Occipital lobe (tissue), 3 donors: ENCODE measurements at places on chromosomes 3 and 15.

GRCh38 chr3:125679258-125679657 lies 84.0 kb upstream of the OSBPL11 start:
- no peak for DNase-seq

- DNase-seq, result no peak
Observed at GRCh38 chr3:194364652-194365434, 4.7 kb downstream of the LRRC15 start.

DNA sequence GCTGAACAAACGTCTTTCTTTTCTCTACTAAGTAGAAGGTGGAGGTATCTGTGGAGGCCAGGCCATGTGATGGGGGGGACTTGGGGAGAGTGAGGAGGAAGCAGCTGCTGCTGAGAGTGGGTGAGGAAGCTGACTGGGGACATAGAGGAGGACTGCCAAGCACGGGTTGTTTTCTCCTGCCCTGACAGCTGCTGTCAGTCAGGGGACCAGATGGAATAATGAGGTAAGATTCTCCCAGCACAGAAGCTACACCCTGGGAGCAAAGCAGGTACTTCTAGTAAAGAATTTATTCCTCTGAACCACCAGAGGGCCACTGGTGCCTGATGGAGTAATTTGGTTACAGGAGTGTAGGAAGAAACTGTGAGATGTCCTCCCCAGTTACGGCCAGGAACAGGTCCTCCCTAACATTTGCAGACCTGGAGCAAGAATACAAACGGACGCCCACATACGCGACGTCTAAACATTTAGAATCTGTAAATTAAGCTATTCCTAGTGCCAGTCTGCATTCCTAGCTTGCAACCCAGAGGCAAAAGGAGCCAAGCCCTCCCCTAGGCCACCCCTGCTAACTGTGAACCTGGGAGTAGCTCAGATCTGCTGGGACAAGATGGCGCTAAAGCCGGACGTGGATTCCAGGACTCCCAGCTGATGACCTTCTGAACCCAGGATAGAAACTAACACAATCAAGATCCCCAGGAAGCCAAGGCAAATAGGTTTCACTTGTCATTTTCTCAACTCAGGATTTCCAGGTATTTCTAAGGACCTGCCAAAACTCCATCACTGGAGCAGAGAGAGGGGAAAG lies 14.8 kb downstream of the CRYGS start:
- DNase-seq, result no peak

GRCh38 chr3:115790759-115791158 lies 167.4 kb downstream of the GAP43 start:
- DNase-seq, result no peak

DNA sequence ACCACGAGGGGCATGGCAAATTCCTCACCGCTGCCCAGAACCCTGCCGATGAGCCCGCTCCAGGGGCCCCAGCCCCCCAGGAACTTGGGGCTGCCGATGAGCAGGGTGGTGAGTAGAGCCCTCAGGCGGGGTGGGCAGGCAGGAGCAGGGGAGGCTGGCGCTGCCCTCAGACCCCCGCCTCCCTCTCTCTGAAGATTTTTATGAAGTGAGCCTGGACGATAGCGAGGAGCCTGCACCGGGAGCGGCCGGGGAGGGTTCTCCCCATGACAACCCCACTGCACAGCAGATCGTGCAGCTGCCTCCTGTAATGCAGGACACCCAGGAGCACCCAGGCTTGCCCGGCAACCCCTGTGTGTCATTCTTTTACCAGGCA lies 56.7 kb upstream of the UBE2Q2 start:
- DNase-seq, result no peak

DNA sequence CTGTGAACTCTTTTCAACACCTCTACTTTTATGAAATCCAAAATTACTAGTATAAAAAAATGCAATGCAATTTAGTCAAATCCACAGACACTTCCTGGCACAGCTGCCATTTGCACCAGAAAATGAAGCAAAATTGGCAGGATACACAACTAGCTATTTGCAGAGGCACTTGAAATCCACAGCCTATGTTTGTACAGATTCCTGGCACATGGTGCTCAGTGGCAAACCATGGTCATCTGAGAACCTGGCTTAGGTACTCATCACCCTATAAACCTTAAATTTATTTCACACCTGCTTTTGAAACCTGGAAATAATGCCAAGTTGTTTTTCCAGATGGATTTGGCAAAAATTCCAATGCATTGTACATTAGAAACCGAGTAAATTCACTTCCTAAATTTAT lies 20.2 kb upstream of the PPM1L start:
- DNase-seq, result no peak

DNA sequence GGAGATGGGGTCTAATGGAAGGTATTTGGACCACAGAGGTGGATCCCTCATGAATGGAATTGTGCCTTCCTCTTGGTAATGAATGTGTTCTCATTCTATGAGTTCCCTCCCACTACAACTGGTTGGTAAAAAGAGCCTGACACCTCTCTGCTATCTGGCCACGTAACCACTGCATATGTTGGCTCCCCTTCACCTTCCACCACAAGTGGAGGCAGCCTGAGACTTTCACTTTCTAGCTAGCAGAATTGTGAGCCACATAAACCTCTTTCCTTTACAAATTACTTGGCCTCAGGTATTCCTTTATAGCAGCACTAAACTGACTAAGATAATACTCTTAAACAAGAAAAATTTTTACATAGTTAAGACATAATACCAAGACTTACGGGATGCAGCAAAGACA lies 155.3 kb downstream of the NR1I2 start:
- no peak for DNase-seq

DNA sequence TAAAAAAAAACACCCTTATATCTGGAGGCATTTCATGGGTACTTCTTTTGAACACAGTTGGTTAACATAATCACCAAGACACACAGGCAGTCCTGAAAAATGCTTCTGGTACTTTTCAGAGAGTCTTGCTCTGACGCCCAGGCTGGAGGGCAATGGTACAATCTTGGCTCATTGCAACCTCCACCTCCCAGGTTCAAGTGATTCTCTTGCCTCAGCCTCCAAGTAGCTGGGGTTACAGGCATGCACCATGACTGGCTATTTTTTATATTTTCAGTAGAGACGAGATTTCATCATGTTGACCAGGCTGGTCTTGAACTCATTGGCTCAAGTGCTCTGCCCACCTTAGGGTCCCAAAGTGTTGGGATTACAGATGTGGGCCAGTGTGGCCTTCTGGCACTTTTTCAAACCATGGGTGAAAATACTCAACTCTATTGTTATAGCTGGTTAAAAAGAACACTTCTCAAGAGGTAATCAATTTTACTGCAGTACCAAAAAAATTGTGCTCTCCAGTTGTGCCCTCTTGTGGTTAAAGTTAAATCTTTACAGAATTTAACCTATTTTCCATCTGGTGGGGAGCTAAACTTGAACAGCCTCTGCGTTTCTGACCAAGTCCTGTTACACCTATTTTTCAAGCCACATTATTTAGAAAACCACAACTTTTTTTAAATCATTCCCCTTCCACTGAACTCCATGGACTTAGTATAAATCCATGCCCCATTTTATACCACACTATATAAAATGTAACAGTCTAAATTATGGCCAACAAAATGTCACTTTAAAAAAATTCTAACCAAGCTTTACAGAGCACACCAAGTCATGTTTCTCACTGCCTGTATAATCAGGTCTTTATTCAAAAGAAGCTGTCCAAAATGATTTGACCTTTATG lies 1.2 kb upstream of the SNAPC5 start:
- no peak for DNase-seq

- no peak for DNase-seq
Observed at GRCh38 chr3:59775761-59776325, 726.0 kb upstream of the CFAP20DC start.

DNA sequence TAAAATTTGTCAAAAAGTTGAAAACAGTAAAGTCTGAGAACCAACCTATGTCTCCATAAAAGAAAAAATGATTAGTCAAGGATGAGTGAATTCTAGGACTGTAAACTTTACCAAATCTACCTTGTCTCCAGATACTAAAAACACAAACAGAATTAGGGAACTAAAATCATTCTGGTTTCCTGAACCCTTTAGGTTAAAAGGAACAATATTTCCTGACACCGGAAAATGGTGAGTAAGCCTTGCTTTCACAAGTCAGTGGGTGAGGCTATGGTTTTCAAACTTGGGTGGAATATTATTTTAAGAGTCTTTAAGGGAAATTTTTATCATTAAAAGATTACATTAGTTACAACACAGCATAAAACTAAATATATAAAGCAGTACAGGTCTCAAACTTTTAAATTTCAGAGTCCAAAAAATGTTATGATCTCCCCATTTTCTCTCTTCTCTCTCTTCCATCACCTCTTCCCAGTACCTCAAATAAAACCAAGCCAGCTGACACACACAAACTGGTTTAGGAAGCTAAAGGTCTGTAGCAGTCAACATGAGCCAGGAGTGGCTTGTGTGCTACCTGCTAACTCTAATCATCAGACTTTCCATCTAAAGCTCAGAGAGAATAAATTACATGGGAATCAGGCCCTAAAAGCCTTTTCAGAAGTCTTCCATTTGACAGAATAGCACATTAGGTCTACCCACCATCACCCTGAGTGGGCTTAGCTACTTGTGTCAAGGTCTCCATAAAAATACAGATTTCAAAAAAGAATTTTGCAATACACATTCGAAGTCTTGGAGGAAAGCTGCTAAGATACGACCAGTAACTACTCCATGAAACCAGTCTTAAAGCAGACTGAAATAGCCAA lies 2.2 kb downstream of the SLC12A6 start:
- no peak for DNase-seq

GRCh38 chr15:81311752-81312464 lies 12.0 kb downstream of the STARD5 start:
- no peak for DNase-seq

- no peak for DNase-seq
Observed at GRCh38 chr15:38486936-38487335, 33.0 kb downstream of the FAM98B start.

DNA sequence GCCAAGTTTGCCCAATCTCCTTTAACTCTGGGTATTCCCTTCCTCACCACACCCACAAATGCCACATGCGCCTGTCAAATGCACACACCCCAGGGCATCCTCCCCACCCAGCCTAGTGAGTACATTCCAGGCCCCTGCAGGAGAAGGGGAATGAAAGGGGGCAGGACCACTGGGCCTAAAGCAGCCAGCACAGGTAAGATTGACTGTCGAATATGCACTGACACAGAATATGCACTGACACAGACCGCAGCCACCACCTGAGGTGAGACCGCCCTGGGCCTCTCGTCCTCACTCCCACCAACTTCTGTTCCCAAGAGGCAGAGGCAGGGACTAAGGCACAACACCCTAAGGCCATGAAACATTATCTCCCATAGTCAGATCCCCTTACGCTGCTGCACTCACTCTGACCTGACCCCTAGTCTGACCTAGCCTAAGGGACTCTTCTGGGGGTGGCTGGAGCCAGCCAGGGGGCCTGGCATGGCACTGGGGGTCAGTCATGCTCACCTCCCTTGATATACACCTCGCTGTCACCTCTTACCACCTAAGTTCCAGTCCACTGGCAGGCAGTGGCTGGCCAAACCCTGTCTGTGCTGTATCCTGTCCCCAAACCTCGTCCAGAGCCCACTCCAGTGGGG lies 10.8 kb downstream of the AP3B2 start:
- no peak for DNase-seq

DNA sequence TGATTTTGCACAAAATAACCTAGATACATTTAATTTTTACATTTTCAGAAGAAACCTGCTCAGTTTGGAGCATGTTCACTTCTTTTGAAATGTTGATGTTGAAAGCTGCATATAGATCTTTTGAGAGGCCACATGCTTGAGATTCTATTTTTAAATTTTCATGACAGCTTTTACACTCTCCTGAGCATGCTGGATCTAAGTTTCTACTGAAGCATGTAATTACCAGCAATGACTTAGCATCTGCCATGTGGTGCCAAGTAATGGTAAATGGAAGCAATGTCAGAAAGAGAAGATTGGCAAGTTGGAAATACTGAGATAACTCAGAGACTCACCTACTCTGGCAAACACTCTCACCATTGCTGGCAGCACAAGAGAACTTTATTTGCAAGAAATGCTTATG lies 310.6 kb downstream of the NSUN3 start:
- no peak for DNase-seq

DNA sequence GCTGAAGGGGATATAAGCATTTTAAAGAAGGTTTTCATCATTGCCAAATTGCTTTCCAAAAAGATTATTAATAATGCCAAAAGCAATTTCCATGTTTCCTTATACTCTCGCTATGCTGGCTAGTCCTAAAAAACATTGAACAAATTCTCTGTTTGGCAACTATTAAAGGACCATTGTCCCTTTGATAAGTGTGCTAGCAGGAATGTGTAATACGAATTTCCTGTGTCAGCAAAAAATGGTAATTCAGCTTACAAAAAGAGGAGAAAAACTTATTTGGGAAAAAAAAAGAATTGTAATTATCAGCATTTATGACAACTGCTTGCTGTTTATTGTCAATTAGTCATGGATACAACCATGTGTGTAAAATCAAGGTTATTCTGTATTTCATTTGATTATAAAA lies 138.6 kb downstream of the TBL1XR1 start:
- no peak for DNase-seq

GRCh38 chr3:10457560-10457959 lies 47.8 kb downstream of the ATP2B2 start:
- no peak for DNase-seq

GRCh38 chr3:195034541-195034940 lies 236.4 kb downstream of the XXYLT1 start:
- DNase-seq, result no peak

GRCh38 chr3:46110701-46111493 lies 83.6 kb upstream of the XCR1 start:
- no peak for DNase-seq

- DNase-seq, result no peak
Observed at GRCh38 chr3:10770547-10770946, 45.5 kb upstream of the SLC6A11 start.

GRCh38 chr3:116356056-116356455 lies 89.2 kb downstream of the LSAMP start:
- DNase-seq, result no peak

- no peak for DNase-seq
Observed at GRCh38 chr3:31906182-31906581, 74.9 kb downstream of the OSBPL10 start.

DNA sequence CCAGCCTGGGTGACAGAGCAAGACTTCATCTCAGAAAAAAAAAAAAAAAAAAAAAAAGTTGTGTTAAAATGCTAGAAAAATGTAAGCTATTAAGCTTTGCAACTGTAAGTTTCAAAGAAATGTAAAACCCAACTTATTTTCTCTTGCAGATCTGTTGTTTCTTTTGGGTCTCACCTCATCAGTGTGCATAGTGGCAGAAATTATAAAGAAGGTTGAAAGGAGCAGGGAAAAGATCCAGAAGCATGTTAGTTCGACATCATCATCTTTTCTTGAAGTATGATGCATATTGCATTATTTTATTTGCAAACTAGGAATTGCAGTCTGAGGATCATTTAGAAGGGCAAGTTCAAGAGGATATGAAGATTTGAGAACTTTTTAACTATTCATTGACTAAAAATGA lies 25.6 kb downstream of the ASTE1 start:
- no peak for DNase-seq
